ENCODE measurements at places on chromosomes 2 and 18.

GRCh38 chr18:67651438-67651837 is 134.9 kb upstream of the DSEL start:
- no peak for ATAC-seq

DNA sequence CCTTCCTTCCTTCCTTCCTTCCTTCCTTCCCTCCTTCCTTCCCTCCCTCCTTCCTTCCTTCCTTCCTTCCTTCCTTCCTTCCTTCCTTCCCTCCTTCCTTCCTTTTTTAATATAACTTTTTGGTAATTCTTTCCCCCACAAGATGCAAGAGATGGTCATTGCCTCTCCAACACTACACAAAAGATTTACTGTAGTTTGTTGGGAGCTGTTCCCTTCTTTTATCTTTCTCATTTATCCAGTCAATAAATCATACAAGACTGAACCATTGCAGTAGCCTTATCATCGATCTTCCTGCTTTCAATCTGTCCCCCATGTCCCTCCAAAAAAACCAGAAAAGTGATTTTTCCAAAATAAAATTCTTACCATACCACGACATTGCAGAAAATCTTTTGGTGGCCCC is 8.2 kb downstream of the APCDD1 start:
- ATAC-seq, result no peak

DNA sequence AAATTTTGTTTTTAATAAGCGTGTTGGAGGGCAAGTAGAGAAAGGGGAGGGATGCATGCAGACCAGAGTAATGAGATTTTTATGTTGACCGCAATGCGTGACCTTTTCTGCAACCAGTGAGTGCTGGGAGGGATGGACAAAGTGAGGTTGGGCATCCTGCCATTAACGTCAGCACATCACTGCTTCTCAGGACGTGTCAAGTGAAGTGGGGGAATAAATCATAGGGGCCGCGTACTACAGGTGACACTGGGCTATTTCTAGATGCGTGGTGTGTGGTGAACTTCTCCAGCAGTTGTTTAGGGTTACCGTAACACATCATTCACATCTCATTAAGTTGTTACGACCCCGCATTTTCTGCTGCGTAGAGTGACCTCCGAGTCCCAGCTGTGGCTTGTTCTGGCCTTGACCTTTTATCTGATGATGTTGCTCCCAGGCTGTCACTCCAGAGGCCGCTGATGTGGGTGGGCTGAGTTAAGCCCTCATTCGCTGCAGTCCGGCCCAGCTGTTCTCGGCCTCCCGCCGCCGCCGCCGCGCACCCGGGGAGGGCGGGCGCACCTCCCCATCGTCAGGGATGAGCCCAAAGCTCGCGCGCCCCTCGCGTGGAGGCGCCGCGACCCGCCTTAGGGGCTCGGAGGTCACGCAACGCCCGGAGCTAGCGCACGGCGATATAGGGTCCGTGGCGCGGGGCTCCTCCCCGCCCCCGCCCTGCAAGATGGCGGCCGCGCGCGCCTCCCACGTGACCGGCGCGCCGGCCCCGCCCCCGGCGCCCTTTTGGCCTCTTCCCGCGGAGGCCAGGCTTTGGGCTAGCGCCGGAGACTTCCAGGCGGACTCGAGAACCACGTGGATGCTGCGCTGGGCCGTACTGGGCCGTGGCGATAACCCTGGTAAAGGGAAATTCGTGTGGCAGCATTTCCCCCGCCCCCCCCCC is 3.5 kb downstream of the ZCCHC2 start:
- peak; percentile 31 for ATAC-seq

- ATAC-seq, result no peak
These were observed 259.8 kb upstream of the ATP5MC3 start for GRCh38 chr2:175441181-175441761.

DNA sequence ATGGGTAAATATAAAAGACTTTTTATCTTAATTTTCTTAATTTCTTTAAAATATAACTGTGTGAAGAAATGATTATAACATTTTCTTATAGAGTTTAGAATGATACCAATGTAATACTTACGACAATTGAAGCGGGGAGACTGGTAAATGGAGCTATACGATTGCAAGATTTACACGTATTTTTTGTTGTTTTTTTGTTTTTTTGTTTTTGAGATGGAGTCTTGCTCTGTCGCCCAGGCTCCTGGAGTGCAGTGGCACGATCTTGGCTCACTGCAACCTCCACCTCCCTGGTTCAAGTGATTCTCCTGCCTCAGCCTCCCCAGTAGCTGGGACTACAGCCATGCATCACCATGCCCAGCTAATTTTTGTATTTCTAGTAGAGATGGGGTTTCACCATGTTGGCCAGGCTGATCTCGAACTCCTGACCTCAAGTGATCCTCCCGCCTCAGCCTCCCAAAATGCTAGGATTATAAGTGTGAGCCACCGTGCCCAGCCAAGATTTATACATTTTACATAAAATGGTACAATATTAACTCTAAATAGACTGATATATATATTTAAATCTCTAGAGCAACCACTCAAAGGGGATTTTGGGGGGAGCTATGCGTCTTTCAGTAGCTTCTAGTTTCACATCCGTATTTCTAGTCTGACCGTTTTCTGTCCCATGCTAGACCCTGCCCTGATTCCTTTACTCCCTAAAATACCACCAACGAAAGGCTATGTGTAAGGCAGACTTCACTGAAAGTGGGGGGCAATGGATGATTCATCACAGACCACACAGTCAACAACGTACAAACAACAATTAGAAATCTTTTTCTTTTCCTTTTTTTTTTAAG is 28.2 kb upstream of the ATG16L1 start:
- ATAC-seq, result no peak

DNA sequence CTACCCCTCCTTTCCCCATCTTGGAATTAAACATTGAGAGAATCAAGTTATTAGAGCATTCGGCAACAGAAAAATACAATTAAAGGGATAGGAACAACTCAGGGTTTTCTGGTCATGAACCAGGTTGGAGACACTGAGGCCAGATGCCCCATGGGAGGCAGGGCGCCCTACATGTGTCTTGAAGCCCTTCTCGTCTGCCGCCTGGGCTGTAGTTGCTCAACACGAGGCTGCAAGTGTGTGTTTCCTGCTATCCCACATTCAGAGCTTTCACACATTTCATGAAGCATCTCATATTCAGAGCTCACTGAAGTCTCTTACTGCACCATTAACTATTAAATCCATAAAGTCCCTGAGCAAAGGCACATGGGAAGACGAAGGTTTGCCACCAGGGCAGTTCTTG is 28.8 kb downstream of the TTC39C start:
- peak; percentile 40 for ATAC-seq

DNA sequence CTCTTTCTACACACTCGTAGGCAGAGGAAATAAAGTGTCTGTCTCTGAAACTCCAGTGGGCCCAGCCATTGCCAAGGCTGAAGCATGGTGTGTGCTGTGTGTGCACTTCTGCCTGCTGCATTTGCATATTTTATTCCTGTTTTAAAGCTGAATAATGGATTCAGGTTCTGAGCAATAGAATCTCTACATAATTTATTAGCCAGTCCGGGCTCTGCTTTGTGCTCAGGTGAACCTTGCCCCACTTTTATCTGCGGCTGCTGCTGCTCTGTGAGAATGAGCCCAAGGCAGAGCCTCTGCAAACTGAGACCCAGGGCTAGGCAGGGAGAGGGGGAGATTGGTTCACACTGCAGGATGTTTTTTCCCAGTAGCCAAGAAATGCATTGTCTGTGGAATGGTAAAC is 64.6 kb upstream of the SH3BP4 start:
- no peak for ATAC-seq

- ATAC-seq, result peak; percentile 48
These were observed 1.1 kb downstream of the LMAN1 start for GRCh38 chr18:59357928-59358327.

- ATAC-seq, result no peak
These were observed 277.5 kb upstream of the KLHL29 start for GRCh38 chr2:23107327-23107941.

- peak; percentile 44 for ATAC-seq
These were observed 48.2 kb upstream of the MAP3K20 start for GRCh38 chr2:173027181-173028128.

DNA sequence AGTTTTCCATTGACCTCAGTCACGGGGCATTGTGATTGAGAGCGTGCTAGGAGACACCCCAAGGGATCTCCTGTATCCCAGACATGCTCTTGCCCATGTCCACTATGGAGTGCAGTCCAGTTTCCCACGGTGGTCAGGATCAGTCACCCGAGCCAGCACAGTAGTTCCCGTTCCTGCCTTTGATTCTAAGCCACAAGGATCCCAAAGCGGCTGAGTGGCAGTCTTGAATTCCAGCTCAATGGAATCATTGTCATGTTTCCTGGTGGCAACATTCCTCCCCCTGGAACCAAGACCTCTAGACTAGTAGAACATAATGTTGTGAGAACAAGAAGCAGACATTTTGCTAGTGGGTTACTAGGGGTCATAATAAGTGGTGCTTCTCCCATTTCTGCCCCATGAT is 154.3 kb downstream of the SEPTIN10 start:
- no peak for ATAC-seq

DNA sequence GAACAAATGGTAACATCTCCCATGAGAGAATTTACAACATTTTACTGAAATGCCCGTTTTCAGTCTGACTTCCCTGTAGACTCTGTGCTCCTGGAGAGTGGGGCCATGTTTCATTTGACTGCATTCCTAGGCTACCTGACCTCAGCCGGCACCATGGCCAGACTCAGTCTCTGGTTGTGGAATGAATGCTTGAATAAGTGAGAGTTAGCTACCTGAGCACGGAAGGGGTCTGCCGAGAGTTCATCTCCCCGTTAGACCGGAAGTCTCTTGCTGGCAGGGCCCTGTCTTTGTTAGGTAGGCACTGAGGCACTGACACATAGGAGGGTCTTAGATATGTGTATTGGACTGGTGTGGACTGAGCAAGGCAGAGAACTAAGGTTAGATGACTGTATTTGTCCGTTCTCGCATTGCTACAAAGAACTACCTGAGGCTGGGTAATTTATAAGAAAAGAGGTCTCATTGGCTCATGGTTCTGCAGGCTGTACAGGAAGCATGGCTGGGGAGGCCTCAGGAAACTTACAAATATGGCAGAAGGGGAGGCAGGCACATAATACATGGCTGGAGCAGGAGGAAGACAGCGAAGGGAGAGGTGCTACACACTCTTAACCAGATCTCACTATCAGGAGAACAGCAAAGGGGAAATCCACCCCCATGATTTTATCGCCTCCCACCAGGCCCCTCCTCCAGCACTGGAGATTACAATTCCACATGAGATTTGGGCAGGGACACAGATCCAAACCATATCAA is 271.2 kb downstream of the GLI2 start:
- ATAC-seq, result no peak

DNA sequence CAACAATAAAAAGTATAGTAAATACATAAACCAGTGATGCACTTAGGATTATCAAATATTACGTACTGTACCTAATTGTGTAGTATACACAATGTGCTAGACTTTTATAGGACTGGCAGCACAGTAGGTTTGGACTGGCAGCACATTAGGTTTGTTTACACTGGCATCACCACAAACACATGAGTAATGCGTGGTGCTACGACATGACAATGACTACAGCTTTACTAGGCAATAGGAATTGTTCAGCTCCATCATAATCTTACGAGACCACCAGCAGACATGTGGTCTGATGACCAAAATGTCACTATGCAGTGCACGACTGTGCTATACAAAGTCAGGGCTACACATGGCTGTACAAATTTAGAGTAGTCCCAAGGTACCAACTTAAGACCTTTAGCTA is 2.3 kb downstream of the MBOAT2 start:
- no peak for ATAC-seq

DNA sequence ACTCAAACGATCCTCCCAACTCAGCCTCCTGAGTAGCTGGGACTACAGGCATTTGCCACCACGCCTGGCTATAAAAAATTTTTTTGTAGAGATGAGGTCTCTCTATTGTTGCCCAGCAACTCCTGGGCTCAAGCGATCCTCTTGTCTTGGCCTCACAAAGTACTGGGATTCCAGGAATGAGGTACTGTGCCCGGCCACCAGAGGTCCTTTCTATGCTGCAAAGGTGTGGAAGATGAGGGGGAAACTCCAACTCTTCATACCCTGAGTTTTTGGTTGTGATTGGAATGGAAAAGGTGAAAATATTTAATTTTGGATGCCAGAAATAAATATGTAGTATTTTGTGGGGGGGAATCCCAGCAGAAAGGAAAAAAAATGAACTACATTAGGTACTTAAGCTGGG is 36.0 kb downstream of the MRPL33 start:
- ATAC-seq, result no peak

DNA sequence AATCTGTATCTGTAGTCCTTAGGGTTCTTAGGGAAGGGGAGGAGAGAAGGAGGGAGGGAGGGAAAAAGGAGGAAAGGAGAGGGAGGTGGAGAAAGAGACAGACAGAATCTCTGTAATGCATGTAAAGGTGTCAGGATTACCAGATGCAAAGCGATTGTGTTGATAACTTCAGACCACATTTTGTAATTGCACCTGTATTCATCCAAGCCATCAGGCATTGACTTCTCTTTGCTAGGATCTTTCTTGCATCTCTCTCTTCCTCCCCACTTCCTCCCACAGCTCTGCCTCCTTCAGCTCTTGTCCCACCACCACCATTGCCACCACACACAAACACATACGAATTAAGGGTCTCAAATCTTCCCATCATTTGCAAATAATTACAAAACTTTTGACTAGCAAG is 91.4 kb downstream of the AOX1 start:
- no peak for ATAC-seq

DNA sequence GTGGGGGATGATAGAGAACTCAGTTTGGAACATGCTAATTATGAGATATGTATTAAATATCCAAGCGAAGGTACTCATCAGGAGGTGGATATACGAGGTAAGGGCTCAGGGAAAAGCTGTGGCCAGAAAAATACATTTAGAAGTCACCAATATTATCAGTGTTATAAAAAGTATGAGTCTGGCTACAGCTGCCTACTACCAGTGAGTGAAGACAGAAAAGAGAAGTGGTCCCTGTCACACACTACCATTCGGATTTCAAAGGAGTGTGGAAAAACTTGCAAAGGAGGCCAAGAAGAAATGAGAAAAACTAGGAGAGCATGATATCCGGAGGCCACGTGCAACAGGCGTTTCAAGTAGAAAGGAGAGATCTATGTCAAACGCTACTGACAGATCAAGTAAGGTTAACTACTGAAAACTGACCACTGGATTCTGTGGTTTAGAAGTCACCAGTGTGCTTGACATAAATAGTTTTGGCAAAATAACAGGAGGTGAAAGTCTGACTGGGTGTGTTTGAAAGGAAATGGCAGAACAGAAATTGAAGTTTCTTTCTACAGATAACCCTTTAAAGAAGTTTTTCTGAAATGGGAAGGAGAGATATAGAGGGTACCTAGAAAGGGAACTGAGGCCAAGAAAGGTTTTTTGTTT is 118.7 kb upstream of the DNMT3A start:
- no peak for ATAC-seq

DNA sequence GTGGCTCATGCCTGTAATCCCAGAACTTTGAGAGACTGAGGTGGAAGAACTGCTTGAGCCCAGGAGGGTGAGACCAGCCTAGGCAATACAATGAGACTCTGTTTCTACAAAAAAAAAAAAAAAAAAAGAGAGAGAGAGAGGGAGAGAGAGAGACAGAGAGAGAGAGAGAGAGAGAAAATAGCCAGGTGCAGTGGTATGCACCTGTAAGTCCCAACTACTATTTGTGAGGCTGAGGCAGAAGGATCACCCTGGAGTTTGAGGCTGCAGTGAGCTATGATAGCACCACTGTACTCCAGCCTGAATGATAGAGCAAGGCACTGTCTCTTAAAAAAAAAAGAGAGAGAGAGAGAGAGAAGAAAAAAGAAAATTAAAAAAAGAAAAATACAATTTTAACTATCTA is 245.7 kb downstream of the CCDC178 start:
- no peak for ATAC-seq
